ENCODE measurements at places on chromosomes 6 and 20.

- H3K4me1 ChIP-seq = no peaks in the 10 kb centered on the region
- no peak overlapping the region for H3K4me3 ChIP-seq
- no peak overlapping the region for H3K27ac ChIP-seq
- H3K36me3 ChIP-seq = no peaks in the 10 kb centered on the region
These were observed 179.1 kb upstream of the EYA4 start for GRCh38 chr6:133062077-133062476.

DNA sequence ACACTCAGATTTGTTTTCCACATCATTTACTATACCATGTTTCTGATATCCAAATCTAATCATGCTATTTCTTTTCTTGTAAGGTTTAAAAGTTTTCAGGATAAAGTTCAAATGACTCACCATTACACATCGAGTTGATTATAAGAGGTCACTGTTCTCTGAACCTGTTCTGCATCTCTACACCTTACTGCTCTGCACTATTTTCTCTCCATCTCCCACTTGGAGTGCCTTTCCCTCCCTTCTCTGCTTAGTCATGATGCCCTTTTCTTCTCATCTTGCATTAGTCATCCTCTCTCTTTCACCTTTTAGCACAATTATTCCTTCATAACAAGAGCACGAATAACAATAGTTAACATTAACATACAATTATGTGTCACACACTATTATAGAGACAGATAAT, 37.5 kb upstream of the FUT9 start:
- H3K4me3 ChIP-seq = no peak overlapping the region
- no peak overlapping the region for H3K27ac ChIP-seq
- H3K36me3 ChIP-seq = no peaks in the 10 kb centered on the region
- H3K27me3 ChIP-seq = no peaks in the 10 kb centered on the region
- no peaks in the 10 kb centered on the region for H3K4me1 ChIP-seq

- H3K27ac ChIP-seq = peak overlapping the region; percentile 91
- no peaks in the 10 kb centered on the region for H3K36me3 ChIP-seq
- no peaks in the 10 kb centered on the region for H3K27me3 ChIP-seq
- peaks cover 25% of the 10 kb centered on the region for H3K4me1 ChIP-seq
- DNase-seq = no peak
These were observed 4.6 kb downstream of the FKBP1A start for GRCh38 chr20:1388253-1388652.

DNA sequence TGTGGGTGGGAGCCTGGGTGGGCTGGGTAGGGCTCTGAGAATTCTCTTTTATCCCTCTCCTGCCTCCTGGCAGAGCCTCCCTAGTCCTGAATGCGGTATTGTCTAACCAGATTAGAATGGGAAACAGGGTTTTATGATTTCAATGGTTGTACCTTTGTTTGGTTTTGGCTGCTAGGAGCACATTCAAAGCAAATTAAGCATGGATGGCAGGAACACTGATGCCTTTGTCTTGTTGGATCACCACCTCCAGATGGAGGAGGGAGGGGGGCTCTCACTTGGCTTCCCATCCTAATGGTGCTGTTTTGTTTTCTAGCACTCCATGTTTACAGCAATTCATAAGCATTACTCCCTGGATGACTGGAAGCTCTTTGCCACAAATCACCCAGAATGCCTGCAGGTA, 11.6 kb downstream of the GMPR start:
- no peak overlapping the region for H3K27ac ChIP-seq
- no peak overlapping the region for H3K4me3 ChIP-seq
- DNase-seq = no peak
- H3K36me3 ChIP-seq = peaks cover 6% of the 10 kb centered on the region
- no peaks in the 10 kb centered on the region for H3K27me3 ChIP-seq

GRCh38 chr6:134115715-134116074, 63.3 kb upstream of the SLC2A12 start:
- H3K4me3 ChIP-seq = no peak overlapping the region
- H3K27ac ChIP-seq = no peak overlapping the region
- H3K4me1 ChIP-seq = no peaks in the 10 kb centered on the region
- DNase-seq = no peak
- no peaks in the 10 kb centered on the region for H3K36me3 ChIP-seq

DNA sequence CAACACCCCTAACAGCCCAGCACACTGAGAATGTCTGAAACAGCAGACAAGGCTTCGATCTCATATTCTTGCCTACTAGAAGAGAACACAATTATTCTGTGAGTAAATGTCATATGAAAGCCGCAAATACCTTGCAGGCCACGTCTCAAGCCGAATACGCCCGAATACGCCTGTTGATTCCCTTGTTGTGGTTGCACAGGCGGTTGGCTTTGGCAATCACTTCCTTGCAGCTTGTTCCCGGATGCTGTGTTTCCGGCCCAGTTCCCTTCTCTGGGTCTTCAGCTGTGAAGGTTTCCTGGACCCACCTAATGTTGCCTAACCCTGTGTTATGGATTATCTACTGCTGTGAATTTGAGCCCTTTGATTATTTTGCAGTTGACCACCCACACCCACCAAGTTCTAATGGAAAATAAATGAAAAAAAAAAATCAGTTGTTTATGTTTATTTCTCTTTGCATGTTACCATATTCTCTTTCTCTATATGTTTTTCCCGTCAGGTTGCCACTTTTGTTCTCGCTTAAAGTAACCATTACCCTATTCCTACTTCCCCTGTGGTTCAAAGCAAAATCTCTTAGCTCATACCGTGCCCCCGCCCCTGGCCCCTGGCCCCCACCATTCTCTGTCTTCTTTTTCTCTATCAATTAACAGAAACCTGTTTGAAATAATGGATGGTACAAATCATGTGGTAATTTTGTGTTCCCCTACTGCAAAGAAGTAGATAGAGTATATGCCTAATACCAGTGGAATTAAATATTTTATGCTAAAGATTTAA, 172.4 kb downstream of the ADGB start:
- no peaks in the 10 kb centered on the region for H3K27me3 ChIP-seq
- H3K27ac ChIP-seq = peak overlapping the region; percentile 54
- H3K36me3 ChIP-seq = no peaks in the 10 kb centered on the region
- DNase-seq = no peak

DNA sequence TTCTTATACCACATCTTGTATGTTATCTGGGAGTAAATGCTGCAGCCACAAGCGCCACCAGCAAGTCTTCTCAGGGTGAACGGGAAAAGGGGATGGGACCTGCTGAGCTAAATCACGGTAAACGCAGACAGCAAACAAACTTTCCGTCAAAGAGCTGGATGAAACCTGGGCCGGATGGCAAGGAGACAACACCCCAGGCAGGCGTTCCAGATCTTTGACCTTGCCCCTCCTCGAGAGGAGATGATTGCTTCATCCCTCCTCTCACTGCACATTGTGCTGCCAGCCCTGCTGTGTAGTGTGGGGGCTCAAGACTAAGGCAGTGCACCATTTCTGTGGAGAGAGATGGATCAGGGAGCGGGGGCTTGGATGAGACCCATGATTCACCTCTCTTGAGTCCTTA, 9.8 kb downstream of the RAET1E start:
- H3K36me3 ChIP-seq = peaks cover 14% of the 10 kb centered on the region
- DNase-seq = no peak
- no peak overlapping the region for H3K4me3 ChIP-seq
- H3K4me1 ChIP-seq = peaks cover 63% of the 10 kb centered on the region

GRCh38 chr6:134678436-134678889, 271.4 kb downstream of the ALDH8A1 start:
- no peak for DNase-seq
- H3K36me3 ChIP-seq = no peaks in the 10 kb centered on the region
- no peak overlapping the region for H3K4me3 ChIP-seq
- no peak overlapping the region for H3K27ac ChIP-seq

DNA sequence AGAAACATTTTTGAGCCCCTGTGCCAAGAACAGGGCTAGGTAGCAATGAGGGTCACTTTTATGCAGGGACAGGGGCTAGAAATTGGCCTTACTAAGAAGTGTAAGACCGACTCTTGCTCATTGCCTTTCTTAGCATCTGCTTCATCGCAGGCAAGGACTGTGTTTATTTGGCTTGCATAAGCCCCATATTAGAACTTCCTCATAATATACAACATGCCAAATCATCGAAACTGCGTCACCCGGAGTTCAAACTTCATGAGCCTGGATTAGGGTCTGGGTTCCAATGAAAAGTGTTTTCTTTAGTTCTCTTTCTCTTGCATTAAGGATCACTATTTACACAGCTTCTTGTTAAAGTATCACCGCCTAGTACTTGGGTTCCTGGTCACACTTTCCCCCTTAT, 977 bp upstream of the SMAP1 start:
- no peak overlapping the region for H3K4me3 ChIP-seq
- DNase-seq = no peak
- no peaks in the 10 kb centered on the region for H3K36me3 ChIP-seq
- no peaks in the 10 kb centered on the region for H3K27me3 ChIP-seq
- peaks cover 43% of the 10 kb centered on the region for H3K4me1 ChIP-seq
- no peak overlapping the region for H3K27ac ChIP-seq

DNA sequence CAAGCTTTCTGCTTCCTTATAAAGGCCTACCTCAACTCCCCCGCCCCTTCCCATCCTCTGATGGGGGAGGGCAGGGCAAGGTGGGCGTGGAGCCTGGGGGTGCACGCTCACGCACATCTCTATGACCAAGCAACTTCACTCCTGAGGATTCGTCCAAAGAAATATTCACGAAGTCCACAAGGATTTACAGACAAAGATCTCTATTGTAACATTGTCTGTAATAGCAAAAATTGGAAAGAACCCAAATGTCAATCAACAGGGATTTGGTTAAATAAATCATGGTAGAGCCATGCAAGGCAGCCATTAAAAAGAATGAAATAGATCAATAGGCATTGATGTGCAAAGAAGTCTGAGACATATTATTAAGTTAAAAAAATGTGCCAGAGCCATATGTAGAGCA, 130.4 kb upstream of the AFDN start:
- H3K4me1 ChIP-seq = no peaks in the 10 kb centered on the region
- H3K36me3 ChIP-seq = no peaks in the 10 kb centered on the region
- no peak for DNase-seq
- no peak overlapping the region for H3K27ac ChIP-seq

- DNase-seq = no peak
- peaks cover 14% of the 10 kb centered on the region for H3K4me1 ChIP-seq
- no peaks in the 10 kb centered on the region for H3K36me3 ChIP-seq
- H3K27ac ChIP-seq = no peak within 1 kb of the TSS
- no peaks in the 10 kb centered on the region for H3K27me3 ChIP-seq
These were observed at the start of gene PRR18 for GRCh38 chr6:166308033-166308768. Gene PRR18 (minus strand): TSS chr6:166308392. CDS start chr6:166308142, 250 bp downstream.
